ENCODE measurements at places on chromosomes 5 and 9.

DNA sequence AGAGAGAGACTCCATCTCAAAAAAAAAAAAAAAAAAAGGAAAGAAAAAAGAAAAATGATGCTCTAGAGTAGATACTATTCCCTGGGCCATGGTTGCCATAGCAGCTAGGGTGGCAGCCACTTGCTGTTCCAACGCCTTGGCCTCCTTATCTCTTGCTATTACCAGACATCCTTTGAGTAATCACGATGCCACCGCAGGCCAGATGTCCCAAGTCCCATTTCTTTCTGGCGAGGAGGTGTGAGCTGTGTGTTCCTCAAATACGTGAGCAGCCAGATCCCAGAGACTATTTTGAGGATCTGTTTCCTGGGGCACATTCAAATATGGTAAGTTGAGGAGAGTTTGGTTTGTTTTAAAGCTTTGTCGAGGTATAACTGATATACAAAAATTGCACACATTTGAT, 23.4 kb upstream of the GFPT2 start:
- DNase-seq = no peak

DNA sequence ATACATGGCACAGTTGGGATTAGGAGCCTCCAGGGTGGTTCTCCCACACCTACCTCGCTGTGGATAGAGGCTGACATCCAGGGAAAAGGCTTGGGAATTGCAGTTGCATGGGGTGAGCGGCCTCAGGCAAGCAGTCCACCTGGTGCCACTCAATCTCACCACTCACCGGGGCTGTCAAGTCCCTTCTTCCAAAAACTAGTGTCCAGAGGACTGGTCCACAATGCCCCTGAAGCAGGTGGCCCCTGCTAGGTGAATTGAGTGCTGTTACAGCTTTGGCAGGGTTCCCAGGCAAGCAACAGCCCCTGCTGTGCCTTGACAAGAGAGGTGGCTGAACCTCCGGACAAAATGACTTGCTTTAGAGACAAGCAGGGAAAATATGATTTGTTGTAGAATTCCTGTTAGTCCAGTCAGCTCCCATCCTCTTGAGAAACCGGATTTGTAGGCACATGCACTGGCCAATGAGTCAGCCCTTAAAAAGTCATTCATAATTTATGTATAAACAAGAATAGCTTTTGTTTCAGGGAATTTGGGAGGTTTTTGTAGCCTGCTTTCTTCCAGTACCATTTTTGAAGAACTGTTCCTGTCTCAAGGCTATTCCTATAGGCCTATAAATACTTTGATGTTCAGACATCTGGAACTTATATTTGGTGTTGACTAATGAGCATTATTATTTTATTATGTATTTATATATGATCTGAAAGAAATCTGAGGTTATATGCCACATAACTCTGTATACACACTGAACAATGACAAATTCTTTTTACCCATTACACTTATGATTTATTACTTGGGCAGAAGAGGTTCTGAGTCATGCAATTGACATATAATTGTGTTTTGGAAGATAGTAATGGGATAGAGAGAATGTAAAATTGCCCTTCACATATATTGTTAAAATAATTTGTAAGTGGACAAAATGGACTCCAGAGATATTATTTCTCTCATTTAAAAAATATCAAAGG, 411.1 kb downstream of the ACTL7B start:
- DNase-seq = no peak

GRCh38 chr9:122059214-122059954, 33.7 kb downstream of the TTLL11 start:
- DNase-seq = no peak

DNA sequence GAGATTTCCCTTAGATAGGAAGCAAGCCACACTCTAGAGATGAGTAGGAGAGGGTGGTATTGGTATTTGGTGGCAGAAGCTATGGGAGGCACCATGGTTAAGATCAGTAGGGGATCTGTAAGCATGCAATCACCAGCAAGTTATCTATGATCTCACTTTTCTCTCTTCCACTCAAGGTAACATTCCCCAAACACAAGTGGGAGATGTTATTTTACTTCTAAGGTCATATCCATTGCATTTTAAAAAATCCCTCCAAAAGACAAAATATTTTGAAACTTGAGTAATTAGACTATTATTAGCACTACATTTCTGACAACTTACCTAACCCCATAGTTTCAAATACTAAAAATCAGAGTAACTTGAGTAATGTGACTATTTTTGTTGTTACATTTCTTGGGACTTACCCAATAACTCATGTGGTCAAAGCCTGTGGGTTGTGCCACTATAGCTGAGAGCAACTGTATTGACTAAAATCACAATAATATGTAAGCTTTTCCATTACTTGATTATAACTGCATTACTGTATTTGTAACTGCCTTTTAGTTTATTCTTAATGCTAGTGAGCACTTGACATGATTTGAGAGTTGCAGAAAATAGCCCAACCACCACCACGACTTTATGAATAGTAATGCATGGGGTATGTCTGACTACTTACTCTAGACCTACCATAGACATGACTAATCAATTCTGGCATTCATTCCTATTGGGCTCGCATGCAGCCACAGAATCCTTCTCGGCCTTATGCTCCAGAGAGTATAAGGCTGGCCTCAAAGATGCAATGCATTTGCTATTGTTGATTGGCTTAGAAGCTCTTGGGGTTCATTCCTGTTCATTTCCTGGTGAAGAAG, 264.7 kb downstream of the TRIM32 start:
- DNase-seq = no peak

DNA sequence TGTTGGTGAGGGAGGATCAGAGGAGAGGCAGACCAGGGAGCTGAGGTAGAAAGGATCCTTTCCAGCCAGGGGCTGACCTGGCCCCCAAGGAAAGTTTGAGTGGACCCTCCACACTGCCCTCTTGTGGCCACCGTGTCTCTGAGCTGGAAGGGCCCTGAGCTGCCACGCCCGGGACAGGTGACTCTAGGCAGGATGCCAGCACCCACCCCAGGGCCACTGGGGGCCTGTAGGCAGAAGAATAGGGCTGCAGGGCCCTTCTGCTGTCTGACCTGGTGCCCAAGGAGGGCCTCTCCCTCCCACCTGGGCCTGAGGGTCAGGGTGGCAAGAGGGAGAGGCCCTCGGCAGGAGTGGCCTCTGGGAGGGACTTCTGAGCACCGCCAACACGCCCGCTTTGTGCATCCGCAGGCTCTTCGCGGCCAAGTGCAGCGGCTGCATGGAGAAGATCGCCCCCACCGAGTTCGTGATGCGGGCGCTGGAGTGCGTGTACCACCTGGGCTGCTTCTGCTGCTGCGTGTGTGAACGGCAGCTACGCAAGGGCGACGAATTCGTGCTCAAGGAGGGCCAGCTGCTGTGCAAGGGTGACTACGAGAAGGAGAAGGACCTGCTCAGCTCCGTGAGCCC, 76.8 kb downstream of the LMX1B start:
- DNase-seq = no peak

DNA sequence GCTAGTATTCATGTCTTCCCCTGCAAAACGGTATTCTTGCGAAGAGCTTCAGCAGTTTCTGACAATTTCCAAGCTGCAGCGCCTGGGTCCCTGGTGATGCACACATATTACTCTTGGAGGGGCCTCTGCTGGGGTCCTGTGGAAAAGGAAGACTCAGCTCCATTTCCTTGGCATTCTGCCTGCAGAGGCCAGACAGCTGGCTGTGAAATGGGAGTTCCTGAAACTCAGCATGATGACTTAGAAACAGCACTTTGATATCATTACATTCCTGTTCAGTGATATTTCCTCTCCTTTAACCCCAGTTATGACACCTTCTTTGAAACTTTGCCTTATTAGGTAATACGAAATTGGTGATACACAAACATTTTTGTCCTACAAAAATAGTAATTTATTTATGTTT, 98.5 kb downstream of the APBA1 start:
- no peak for DNase-seq

GRCh38 chr9:107847978-107848964, 358.7 kb upstream of the KLF4 start:
- no peak for DNase-seq

- no peak for DNase-seq
These were observed 19.4 kb upstream of the C1QTNF3 start for GRCh38 chr5:34062419-34062818.

Measured in C1 segment of cervical spinal cord (tissue), 14 donors.